ENCODE measurements at places on chromosomes 3 and 15. TPM values are rescaled to one million over a fixed set of nuclear protein-coding genes. Genes with fewer than 3 reads are reported as not detected.

- H3K27me3 ChIP-seq = no peaks in the 10 kb centered on the region
- H3K4me1 ChIP-seq = peaks cover under 1% of the 10 kb centered on the region
- no peak overlapping the region for H3K27ac ChIP-seq
Measured at GRCh38 chr3:116056280-116056679, 389.0 kb downstream of the LSAMP start.

AADAC gene
- not detected for total RNA-seq

- no peak overlapping the region for H3K4me3 ChIP-seq
- H3K36me3 ChIP-seq = no peaks in the 10 kb centered on the region
- H3K4me1 ChIP-seq = peaks cover 18% of the 10 kb centered on the region
Measured at GRCh38 chr3:54988838-54989630, 61.2 kb upstream of the LRTM1 start.

- no peaks in the 10 kb centered on the region for H3K27me3 ChIP-seq
- no peaks in the 10 kb centered on the region for H3K36me3 ChIP-seq
- no peak overlapping the region for H3K27ac ChIP-seq
- DNase-seq = peak; percentile 8
- H3K4me1 ChIP-seq = peaks cover 13% of the 10 kb centered on the region
Measured at GRCh38 chr3:19885468-19885867, 48.5 kb downstream of the EFHB start.

DNA sequence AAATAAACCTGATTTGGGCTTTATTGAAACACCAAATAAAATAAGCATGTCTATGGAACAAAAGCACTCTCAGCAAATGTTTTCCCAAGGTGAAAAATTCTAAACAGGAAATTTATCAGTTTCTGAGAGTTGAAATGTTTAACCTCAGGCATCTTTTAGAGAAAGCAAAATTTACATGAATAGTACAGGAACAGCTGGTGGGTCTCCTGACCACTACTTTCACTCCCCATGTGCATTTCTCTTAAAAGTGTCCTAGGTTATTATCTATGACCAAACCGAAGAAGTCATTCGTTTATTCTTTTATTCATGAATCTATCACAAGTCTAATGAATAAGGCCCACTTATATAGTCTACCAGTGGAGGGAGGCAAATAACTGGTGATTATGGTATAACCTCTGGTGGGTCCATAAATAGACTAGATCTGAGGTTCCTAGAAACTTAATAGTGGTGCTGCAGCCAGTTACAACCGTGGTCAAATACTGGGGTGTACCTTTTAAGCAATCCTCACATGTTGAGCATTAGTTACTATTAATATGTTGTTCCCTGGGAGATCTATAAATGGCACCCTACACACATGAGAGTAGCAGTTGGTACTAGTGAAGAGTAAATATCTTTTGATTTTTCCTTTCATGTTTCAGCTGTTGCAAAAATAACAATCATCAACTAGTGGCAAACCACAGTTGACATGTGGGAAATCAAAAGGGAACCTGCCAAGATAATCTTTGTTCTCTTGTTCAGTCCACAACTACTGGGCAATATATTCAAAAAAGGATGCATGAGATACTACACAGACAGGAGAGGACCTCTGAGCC, 169.3 kb upstream of the STAC start:
- H3K27ac ChIP-seq = no peak overlapping the region
- no peaks in the 10 kb centered on the region for H3K36me3 ChIP-seq
- no peak overlapping the region for H3K4me3 ChIP-seq

OR5H6 gene
- not detected for total RNA-seq

- H3K4me3 ChIP-seq = no peak overlapping the region
- H3K27me3 ChIP-seq = no peaks in the 10 kb centered on the region
- DNase-seq = no peak
- no peak overlapping the region for H3K27ac ChIP-seq
- H3K36me3 ChIP-seq = peaks cover 45% of the 10 kb centered on the region
Measured at GRCh38 chr3:42127226-42127625, 36.1 kb downstream of the TRAK1 start.

DNA sequence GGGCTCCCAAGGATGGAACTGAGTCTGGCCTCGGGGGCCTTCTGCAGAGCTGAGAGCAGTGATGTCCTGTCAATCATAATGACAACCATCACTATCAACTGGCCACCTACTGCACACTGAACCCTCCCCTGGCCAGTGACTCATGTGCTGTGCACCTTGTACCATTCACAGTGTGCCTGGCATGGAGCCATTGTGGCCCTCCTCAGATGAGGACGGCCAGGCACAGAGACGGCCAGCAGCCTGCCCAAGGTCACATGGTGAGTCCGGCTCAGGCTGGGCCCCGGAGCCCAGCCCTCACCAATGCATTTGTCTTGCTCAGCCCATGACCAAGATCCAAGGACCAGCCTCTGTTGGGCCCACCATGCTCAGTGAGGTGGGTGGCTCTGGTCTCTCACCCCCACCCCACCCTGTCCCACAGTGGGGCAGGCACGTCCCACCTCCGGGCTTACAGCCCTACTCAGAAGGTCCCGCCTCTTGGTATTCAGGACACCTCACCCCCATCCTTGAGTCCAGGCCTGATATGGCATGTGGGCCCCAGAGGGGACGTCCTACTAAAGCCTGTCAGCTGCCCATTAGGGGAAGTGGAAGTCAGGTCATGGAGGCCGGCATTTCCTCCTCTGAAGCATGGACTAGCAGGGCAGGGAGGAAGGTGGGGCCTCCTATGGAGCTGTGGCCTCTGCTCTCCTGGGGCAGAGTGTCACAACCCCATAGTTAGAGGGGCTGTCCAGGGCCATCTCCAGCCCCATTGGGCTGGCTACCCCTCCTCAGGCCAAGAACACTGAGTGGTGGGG, 35.9 kb upstream of the TMEM115 start:
- H3K4me3 ChIP-seq = no peak overlapping the region
- DNase-seq = no peak
- no peaks in the 10 kb centered on the region for H3K27me3 ChIP-seq
- H3K36me3 ChIP-seq = no peaks in the 10 kb centered on the region
- peaks cover 23% of the 10 kb centered on the region for H3K4me1 ChIP-seq

DNA sequence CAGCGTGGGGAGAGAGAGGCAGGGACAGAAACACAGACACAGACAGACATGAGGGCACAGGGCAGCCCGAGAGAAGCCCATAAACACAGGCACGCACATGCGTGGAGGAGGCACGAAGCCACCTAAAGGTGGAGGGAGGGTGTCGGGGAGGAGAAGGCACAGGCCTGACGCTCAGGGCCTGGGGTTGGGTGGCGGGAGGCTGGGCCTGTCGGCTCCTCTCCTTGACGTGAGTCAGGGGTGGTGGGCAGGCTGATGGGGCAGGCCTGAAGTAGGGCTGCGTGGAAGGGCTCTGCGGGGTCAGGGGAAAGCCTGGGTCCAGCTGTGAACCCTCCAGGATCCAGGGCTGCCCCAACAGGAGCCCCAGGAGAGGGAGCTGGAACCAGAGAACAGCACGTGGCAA, 74.2 kb downstream of the EPHB3 start:
- no peak for DNase-seq
- no peaks in the 10 kb centered on the region for H3K27me3 ChIP-seq
- H3K4me1 ChIP-seq = peaks cover 20% of the 10 kb centered on the region
- H3K4me3 ChIP-seq = no peak overlapping the region
- no peaks in the 10 kb centered on the region for H3K36me3 ChIP-seq
- no peak overlapping the region for H3K27ac ChIP-seq

CCRL2 gene
- 1.0 TPM for total RNA-seq

DNA sequence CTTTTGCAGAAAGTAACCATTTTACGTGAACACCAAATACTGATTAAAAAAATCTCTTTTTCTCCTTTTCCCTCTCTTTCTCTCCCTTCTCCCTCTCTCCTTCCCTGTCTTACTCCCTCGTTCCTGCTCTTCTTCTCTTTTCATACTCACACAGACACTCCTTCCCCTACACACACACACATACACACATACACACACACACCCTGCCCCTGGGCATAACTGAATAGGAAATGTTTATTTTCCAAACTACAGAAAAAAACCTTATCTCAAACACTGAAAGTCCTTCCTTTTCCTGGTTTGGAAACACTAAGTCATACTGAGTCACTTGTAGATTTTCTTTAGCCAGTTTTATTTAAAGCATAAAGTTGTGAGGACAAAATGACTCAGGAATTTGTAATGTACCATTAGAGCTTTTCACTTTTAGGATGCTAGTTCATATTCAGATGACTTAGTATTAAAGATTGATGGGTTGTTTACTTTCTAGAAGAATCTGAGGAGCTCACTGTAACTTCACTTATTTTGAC, 62.4 kb downstream of the MBNL1 start:
- peaks cover 83% of the 10 kb centered on the region for H3K4me1 ChIP-seq
- H3K36me3 ChIP-seq = no peaks in the 10 kb centered on the region
- DNase-seq = peak; percentile 62
- H3K27ac ChIP-seq = peak overlapping the region; percentile 66
- no peaks in the 10 kb centered on the region for H3K27me3 ChIP-seq
- H3K4me3 ChIP-seq = no peak overlapping the region

HYAL3 gene
- total RNA-seq = 2.3 TPM

DNA sequence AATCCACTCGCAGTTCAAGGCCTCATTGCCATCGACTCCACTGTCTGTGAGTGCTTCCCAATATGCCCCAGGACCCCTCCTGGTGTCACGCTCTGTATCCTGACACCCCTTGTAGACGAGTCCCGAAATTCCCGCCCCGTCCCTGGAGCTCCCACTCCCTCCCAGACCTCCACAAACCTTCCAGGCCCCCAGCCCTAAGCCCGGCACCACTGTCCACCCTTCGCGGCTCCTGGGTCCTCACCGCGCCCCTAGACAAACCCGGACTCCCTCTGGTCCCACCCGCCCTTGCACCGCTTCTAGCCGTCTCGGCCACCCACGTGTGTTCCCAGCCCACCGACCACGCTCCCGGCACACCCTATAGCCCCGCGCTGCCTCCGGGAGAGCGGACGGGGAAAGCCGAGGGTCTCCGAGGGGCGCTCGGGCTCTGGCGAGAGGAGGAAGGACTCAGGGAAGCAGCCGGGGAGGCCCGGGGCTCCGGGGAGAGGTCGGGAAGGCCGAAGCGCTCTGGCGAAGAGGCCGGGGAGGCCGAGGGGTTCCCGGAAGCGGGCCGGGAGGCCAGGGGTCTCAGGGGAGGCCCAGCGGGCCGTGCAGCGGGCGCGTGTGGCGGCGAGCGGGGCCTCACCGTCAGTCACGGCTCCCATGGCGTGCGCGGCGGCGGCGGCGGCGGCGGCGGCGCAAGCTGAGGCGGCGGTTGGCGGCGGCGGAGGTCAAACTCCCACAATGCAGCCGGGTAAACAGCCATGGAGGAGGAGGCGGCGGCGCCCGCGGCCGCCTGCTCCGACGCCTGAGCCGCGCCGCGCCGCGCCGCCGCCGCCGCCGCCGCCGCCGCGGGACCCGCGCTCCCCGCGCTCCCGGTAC, at the start of the genes ATXN7 and THOC7:
ATXN7 (plus strand) TSS at position 718 of the 858 bp plus-strand sequence. CDS start 48,732 bp downstream, outside the sequence.
THOC7 (minus strand) TSS at position 656 of the 858 bp plus-strand sequence; CDS start at position 641, 15 bp downstream.
- no peaks in the 10 kb centered on the region for H3K36me3 ChIP-seq
- H3K4me1 ChIP-seq = peaks cover 23% of the 10 kb centered on the region
- peak; percentile 74 for DNase-seq
- no peaks in the 10 kb centered on the region for H3K27me3 ChIP-seq
- H3K27ac ChIP-seq = peak within 1 kb of the TSS; percentile 92

GRCh38 chr3:49701388-49702077, 12.2 kb downstream of the RNF123 start:
- DNase-seq = no peak
- H3K36me3 ChIP-seq = no peaks in the 10 kb centered on the region
- H3K27ac ChIP-seq = no peak overlapping the region
- no peak overlapping the region for H3K4me3 ChIP-seq
- no peaks in the 10 kb centered on the region for H3K27me3 ChIP-seq
- peaks cover 24% of the 10 kb centered on the region for H3K4me1 ChIP-seq

DNA sequence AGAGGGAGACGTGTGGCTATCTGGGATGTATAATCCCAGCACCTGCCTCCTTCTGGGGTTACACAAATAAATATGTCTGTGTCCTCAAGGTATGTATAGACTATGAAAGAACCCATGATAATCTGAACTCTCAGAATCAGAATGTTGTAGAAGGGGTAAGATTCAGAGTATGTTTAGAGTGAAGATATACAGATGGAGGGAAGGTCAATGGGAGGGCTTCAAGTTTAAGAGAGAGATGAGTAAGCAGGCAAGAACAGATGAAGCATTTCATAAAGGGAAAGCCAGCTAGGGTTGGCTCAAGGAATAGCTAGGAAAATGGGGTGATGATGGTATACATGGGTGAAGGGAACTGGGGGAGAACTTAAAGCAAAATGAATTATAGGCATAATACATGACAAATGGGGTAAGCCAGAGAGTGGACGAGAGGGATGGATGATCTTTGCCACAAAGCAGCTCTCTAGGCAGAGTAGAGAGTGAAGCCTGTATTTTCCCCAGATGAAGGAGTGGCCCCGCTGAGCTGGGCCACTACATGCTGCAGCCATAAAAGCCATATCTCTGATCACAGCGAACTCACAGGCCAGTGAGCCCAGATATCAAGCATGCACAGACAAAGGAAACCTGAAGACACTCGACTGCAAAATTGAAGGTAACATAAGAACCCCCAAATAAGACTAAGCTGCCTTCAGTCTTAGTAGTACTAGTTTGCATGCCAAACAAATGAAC, 15.9 kb upstream of the ZBTB38 start:
- no peaks in the 10 kb centered on the region for H3K4me1 ChIP-seq
- H3K27ac ChIP-seq = no peak overlapping the region
- H3K36me3 ChIP-seq = no peaks in the 10 kb centered on the region
- no peak overlapping the region for H3K4me3 ChIP-seq
- no peaks in the 10 kb centered on the region for H3K27me3 ChIP-seq

- H3K27ac ChIP-seq = no peak overlapping the region
- H3K4me1 ChIP-seq = peaks cover 53% of the 10 kb centered on the region
- H3K27me3 ChIP-seq = no peaks in the 10 kb centered on the region
- no peak for DNase-seq
- H3K36me3 ChIP-seq = no peaks in the 10 kb centered on the region
- H3K4me3 ChIP-seq = no peak overlapping the region
Measured at GRCh38 chr3:123085932-123086627, 19.3 kb downstream of the PDIA5 start.

- H3K27me3 ChIP-seq = no peaks in the 10 kb centered on the region
- H3K4me3 ChIP-seq = no peak overlapping the region
- no peak for DNase-seq
- no peaks in the 10 kb centered on the region for H3K36me3 ChIP-seq
- H3K27ac ChIP-seq = peak overlapping the region; percentile 47
Measured at GRCh38 chr3:193832833-193833413, 239.9 kb downstream of the OPA1 start.

DNA sequence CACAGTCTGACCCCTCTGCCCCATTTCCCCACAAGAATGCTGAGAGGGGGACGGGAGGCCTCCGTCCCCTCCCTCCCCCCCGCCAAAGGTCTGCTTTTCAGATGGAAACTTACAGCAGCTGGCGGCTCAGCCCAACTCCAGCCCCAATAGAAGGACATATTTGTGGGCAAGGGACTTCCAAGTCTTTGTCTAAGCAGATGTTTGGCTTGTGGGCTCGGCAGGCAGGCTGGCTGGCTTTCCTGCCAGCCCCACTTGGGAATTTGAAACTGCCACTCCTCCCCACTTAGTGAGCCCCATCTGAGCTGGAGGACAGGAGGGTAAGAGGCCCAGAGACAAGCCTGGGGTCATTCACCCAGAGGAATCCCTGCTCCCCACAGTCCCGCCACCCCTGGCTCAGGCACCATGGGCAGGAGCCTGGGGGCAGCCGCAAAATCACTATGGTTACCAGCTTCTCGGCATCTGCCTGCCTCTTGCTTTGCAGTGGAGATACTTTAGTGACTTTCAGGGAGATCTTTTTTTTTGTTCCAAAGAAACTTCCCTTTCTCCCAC, 53.6 kb downstream of the LMCD1 start:
- peaks cover 4% of the 10 kb centered on the region for H3K36me3 ChIP-seq
- no peak overlapping the region for H3K27ac ChIP-seq
- H3K27me3 ChIP-seq = no peaks in the 10 kb centered on the region
- peak; percentile 37 for DNase-seq

- H3K4me3 ChIP-seq = no peak overlapping the region
- peak overlapping the region; percentile 74 for H3K27ac ChIP-seq
- no peaks in the 10 kb centered on the region for H3K4me1 ChIP-seq
- H3K36me3 ChIP-seq = no peaks in the 10 kb centered on the region
- H3K27me3 ChIP-seq = peaks cover 5% of the 10 kb centered on the region
Measured at GRCh38 chr3:46360907-46361306, 7.0 kb downstream of the CCR2 start.
